ENCODE measurements at places on chromosomes 6 and 20.

DNA sequence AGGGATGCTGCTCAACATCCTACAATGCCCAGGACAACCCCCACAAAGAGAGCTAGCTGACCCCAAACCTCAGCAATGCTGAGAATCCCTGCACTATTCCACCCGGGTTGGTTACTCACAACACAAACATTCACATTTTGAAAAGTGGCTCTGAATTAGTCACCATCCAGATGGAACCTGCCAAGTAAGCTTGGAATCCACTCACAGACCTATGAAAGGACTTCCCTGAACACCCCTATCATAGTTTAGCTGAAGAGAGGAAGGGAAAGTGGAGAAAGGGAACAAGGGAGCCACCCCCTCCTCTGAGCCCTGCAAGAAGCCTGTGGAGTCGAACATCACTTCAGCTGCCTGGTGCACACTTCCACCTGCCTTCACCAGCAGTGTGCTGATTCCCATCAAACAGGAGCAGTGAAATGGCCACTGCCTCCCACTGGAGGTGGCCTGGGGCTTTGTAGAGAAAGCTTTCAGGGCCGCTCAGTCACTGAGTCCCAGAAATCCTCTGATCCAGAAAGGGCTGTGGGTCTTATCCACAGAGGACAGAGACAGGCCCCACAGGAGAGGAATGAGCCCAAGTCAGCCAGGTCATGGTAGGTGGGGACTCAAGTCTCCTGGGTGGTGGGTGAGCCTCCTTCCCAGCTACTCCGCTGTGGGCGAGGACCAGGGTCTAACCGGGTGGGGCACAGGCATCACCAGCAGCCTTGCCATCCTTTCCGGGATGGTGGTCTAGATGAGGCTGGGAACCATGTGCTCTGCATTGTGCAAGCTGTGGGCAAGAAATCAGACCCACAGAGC, 203.7 kb downstream of the SYNDIG1 start:
- DNase-seq = peak; percentile 92

GRCh38 chr6:16419636-16420336, 181.4 kb downstream of the GMPR start:
- no peak for DNase-seq

DNA sequence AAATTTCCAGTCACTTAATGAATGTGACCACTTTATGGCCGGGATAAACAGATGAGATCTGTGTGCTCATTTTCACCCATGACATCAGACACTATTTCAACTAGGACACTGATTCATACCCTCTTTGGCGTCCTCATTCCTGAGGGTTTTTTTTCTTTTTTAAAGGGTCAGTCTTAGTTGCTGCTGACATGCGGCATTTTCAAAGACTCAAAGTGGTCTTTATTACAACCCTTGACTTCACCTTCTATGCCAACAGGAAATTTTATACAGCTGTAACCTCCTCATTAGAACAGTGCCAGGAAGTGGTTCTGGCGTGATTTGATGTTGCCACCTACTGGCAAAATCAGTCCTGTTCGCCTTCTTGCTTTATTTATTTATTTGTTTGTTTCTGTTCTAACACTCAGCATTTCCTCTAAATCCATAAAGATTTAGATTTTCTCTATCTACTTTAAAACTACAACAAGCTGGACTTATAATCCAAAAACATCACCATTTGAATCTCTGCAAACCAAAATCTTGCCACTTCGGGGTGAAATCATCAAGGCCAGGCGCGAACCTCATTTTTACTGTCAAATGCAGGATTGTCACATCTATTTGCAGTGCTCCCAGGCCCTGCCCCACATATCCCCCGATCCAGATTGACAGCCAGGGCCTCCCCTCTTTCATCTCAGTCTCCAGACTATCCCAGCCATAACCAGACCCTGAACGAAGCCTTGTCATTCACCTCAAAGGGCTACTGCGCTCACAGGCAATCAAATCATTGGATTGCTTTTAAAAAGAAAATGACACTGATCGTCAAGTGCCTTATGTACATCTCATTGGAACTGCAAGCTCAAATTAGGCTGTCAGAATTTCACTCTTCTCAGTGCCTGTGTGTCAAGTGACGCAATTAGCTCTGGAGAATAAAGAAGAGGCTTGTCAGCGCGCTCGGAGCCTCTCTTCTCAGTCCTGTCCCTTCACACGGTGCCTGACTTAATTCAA, 77.5 kb downstream of the C6orf118 start:
- DNase-seq = peak; percentile 34

- no peak for DNase-seq
Observed at GRCh38 chr6:154297721-154298120, 58.9 kb downstream of the IPCEF1 start.

DNA sequence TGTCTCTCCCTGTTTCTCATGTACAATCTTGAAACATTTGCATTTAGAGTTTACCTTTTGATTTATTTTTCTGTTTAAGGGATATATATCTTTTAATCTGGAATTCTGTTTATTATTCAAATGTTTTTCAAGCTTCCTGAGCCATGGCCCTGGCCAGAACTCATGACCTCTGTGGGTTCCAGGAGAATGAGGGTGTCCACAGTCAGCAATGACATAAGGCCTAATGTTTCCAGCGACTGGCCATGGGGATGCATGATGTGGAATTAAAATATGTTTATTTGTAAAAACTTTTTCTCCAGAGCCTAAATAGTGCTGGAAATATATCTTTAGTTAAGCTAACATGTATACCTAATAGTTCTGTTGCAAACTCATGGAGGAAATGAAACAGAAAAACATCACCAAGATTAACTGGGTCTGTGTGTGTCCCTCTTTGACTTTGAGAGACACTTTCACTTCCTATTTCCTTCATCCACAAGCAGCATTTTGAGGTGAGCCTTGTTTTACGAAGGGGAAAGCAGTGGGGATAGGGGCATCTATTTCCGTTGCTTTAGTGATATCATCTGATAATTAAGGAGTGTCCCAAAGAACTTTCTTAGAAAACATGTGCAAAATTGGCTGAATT, 87.6 kb downstream of the SMOC2 start:
- DNase-seq = no peak
